ENCODE measurements at places on chromosomes 4 and X.

DNA sequence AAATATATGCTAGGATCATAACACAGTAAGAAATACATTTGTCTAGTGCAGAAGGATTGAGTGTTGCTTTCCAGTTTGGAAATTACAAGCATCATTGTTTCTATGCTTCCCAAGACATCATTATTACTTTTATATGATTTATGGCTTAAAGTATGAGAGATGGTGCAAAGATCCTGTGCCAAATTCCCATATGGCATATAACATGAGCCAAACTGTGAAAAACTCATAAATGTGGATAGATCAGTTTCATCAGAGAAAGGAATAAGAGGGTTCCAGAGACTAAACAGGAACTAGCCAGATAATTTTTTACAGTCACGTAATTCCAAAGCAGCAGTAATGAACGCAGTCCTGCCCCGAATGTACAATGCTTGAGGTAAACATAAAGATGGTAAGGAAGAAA lies 126.3 kb downstream of the PRDM5 start:
- no peak for DNase-seq

DNA sequence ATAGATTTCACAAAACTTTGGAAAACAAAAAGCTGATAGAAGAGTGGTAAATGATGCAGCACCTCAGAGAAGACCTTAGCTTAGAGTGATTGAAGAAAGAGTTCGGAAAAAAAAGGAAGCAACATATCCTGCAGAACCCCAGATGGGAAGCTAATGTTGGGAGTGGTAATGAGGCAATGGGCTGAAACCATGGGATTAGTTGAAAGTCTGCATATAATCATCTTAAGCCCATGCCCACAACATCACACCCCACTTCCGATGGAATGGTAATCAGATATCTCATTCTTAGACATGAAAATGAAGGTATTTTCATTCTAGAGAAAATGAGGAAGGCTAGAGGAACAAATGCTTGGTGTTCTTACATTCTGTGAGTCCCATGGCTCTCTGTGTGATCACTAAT lies 146.3 kb upstream of the ADAMTS3 start:
- DNase-seq: no peak

GRCh38 chr4:86448871-86449270 lies 89.0 kb upstream of the MAPK10 start:
- DNase-seq: no peak

GRCh38 chrX:111511477-111511876 lies at the start of gene SERTM2:
SERTM2 (plus strand) TSS chrX:111511645; CDS start chrX:111518858, 7,213 bp downstream.
- DNase-seq: peak; percentile 3

DNA sequence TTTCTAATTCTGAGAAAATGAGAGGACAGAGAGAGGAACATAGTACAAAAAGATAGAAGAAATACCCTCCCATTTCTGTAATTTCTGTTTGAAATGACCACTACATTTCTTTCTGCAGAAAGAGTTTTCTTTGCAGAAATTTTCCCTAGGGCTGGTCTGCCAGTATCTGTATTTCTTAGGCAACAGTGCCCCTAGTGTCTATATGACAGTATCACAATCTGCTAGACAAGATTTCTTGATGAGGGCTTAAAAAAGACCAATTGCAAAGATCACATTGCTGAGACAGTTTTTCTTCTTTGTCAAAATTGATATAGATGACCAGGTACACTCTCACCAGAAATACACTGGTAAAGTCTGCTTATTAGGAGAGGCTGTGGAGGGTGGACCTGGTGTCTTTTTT lies 81.0 kb upstream of the ZDHHC15 start:
- DNase-seq: no peak

DNA sequence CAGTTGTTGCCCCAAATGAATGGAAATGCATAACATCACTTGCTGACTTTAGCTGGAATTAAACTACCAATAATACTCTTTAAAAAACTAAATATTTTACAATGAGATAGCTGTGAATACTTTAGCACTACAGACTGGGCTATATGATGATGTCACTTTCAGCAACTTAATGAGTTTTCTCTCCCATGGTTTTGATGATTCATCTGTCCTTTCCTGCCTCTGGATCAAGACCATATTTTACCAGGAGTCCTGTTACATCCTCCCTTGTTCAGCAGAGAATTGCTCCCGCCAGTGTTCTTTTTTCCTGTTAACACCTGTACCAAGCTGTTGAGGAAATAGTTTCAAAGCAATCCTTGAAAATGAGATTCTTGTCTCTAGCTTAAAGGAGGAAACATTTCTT lies 543.0 kb downstream of the SPRY1 start:
- no peak for DNase-seq

DNA sequence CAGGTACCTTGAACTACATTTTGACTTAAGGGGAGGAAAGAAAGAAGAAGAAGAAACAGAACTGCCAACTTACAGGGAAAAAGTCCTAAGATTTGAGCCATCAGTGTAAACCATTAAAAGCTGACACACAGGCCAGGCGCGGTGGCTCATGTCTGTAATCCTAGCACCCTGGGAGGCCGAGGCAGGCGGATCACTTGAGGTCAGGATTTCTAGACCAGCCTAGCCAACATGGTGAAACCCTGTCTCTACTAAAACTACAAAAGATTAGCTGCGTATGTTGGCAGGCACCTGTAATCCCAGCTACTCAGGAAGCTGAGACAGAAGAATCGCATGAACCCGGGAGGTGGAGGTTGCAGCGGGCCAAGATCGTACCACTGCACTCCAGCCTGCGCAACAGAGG lies 389.7 kb upstream of the FAM241A start:
- no peak for DNase-seq

DNA sequence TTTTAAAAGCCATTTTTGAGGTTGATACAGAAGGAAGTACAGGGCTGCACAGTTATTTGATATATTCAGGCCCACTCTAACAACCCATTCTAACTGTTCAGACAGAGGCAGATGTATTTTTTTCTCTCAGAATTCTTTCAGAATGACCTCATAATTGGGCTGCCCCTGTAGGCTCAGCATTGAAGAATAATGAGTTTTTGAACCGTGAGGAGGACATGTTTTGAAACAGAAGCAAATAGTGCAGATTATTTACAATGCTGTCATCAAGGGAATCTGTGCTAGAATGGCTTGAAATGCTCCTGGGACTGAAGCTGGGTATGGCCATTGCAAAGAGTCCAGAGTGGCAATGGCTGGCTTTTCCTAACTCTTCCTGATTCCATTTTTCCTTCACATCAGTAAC lies 158.1 kb downstream of the SOX3 start:
- DNase-seq: no peak

DNA sequence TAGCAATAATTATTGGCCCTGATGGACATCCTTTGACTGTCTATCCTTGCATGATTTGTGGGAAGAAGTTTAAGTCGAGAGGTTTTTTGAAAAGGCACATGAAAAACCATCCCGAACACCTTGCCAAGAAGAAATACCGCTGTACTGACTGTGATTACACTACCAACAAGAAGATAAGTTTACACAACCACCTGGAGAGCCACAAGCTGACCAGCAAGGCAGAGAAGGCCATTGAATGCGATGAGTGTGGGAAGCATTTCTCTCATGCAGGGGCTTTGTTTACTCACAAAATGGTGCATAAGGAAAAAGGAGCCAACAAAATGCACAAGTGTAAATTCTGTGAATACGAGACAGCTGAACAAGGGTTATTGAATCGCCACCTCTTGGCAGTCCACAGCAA lies 60.7 kb downstream of the ZFX start:
- no peak for DNase-seq

DNA sequence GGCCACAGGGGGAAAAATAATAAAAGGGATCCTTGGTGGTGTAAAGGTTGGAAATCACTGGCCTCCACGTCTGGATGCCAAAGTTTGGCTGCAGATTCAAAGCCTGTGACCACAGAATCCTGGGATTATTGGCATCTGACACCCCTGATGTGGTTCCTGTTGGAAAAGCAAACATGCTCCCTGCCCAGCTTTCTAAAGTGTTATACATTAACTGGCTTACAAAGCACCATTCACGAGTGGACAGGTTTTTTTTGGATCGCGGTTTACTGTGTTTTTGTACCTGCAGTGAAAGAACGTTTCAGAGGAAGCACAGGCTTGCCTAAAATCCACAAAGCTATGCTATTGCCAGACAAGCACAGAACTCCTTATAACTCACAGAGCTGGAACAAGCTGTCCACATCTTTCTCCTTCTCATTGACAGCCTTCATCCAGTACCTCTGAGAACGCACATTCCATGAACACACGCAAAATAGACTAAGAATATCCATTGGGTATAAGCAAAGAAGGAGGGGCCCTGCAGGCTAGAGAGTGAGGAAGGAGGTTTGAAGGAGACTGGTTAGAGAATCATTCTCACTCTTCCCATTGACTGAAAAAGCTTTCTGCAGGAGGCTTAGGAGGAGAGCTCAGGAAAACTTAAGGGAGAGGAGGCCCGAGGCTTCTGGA lies 14.5 kb upstream of the CAPN6 start:
- DNase-seq: no peak

- DNase-seq: peak; percentile 31
These were observed 98.4 kb downstream of the STIM2 start for GRCh38 chr4:26958925-26959653.

DNA sequence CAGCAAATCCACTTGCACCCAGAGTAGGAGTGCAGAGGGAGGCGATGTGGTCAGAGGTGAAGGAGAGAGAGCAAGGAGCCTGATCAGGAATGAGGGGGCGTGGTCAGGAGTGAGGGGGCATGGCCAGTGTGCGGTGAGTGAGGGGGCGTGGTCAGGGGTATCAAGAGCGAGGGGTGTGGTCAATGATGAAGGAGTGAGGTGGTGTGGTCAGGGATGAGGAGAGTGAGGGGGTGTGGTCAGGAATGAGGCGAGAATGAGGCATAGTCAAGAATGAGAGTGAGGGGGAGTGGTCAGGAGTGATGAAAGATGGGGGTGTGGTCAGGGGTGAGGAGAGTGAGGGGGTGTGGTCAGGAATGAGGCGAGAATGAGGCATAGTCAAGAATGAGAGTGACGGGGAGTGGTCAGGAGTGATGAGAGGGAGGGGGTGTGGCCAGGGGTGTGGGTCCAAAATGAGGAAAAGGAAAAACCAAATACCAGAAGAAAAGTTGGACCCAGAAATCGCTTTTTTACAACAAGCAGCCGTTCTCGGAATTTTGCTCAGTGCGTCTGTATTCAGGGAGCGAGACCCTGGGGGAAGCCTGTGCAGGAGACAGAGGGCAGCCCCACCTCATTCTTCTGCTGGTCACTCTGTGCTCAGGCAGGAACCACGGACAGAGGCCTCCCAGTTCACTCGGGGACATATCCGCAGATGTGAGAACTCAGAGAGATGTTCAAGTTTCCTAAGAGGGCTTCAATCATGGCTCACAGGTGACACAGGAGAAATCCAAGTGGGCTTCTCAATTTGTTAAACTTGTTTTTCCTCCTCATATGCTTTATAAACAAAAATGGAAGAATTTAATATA lies 47.5 kb downstream of the MAGEA1 start:
- peak; percentile 11 for DNase-seq

DNA sequence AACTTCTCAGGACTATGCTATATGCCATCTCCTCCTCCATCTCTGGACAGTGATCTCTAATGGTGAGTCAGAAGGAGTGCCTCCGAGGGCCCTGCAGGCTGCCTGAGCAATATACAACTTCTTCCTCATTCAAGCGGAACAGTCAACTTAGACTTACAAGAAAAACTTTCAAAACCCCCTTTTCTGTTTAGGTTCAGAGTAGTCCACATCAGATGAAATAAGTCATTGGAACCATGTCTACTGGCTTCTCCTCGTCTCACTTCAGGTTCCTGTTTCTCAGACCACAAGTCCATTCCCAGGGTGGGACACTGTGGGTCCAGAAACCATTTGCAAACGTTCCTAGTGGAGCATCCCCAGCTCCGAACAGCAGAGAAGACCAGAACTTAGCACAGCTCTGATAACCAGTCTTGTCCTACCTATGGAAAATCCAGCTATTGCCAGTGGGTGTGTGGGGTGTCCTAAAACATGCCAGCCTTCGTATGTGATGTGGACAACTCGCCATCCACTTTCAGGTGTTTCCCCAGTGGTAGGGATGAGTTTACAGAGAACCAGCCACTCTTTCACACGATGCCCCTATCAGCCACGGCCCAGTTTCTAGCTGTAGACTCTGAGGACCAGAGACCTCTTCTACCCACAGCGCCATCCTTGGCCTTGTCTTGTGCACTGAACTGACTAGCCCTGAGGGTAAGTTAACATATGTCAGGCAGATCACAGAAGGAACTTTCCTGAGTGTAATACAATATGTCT lies 32.7 kb upstream of the NKRF start:
- DNase-seq: no peak

DNA sequence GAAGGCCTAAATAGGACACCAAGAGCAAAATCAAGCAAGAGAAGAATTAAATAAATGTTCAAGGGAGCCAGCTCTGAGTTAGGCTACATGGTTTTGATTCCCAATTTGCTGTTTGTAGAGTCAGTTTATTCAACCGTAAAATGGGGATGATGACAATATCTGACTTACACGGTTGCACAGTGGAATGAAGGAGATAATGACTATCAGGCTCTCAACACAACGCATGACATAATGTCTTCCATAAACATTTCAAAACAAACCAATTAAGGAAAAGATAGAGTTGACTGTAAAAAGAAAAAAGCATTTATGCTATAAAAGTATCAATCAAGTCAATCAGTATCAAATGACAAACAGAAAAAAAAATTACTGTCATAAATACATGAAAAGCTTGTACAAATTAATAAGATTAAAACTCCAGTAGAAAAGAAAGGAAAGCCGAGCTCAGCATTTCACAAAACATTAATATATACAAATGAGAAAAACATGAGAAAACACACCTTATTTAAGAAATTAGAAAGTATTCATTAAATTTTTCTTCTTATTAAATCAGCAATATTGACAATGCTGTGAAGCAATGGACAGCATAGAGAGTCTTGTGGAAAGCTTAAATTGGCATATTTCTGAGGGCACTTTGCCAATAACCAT lies 179.0 kb downstream of the SCFD2 start:
- no peak for DNase-seq

GRCh38 chr4:84837751-84838150 lies 128.7 kb downstream of the WDFY3 start:
- no peak for DNase-seq

GRCh38 chrX:48961585-48962091 lies 4.2 kb upstream of the OTUD5 start:
- no peak for DNase-seq

DNA sequence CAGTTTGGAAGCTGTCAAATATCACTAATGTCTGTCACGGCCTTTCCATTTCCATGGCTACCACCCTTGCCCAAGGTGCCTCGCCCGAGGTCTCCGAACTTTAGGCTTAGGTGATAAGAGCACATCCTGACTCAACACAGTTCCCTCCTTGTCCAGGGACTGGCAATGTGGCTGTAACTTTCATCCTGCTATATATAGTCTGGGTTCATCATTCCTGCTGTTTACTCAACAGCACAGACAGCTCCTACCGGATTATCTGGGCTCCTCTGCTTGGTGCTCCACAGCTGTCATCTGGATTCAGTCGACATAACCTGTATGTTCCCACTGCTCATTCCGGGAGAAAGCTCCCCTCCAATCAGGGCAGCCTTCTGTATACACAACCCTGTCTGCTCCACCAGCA lies 51.2 kb downstream of the GATB start:
- no peak for DNase-seq

Measured in activated naive CD4-positive, alpha-beta T cell treated with anti-CD3 and anti-CD28 coated beads for 36 hours (primary cell).